ENCODE measurements at places on chromosomes 6 and 20.

DNA sequence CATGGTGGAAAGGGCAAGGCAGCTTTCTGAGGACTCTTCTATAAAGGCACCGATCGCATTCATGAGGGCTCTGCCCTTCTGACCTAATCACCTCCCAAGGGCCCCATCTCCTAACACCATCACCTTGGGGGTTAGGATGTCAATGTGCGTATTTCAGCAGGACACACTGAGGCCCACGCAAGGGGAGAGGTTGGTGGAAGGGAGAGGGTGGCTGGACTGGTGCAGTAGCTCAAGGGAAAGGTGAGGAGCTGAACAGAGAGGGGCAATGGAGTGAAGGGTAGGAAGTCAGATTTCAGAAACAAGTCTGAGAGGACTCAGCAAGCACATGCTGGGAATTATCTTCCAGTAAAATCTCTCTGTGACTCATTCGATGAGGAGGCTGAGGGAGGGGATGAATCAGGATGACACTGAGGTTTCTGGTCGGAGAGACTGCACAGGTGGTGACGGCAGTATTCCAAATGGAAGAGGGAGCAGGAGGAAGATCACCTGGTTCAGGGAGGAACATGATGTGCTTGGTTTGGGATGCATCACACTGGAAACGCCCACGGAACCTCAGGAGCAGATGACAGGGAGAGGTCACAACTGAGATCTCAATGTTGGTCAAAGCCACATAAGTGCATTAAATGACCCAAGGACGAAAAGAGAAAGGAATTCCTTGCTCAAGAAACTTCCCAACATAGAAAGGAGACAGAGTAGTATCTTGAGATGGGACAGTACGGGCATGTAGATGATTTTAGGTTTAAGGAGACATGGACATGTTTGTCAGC lies 67.1 kb downstream of the TFAP2A start:
- no peak for DNase-seq

DNA sequence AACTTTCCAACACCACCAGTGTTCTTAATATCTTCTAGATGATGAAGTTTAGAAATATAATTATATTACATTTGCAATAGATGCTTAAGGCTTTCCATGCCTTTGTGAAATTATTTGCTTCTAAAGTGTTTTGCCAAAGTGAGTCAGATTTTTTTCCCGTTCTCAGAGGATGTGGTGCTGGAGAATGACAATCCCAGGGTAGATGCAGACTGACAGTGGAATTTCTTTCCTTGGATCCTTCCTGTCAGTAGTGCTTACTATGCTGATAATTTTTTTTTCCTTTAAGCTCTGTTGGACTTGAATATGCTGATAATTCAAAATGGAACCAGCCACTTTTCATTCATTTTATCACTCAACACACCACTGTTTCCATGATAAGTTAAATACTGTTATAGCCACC lies 59.9 kb upstream of the SOX4 start:
- DNase-seq = no peak

DNA sequence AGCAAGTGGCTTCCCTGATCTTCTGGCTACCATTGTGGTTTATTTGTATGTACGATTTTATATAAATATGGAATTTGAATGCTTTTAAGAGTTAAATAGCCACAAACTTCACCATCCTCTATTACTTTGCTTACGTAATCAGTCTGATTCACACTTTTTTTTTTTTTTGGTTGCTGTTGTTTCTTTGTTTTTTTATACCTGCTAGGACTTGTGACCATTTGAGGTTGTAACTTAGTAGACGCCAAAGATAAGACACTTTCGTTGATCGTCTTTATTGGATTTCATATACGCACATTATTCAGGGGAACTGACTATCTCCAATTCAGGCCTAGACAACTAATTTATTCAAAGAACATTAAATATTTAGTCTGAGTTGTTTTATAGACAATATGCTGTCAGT lies 559.0 kb downstream of the CBLN4 start:
- DNase-seq = no peak

GRCh38 chr6:150908901-150909300 lies 43.4 kb downstream of the MTHFD1L start:
- no peak for DNase-seq

- DNase-seq = no peak
Observed at GRCh38 chr20:23129891-23130621, 43.9 kb upstream of the CD93 start.

Measured in CD4-positive, alpha-beta T cell treated with Interleukin-17A for 1 hour (primary cell).